ENCODE measurements at places on chromosomes 7 and 10.
A peak's percentile ranks its signal among the peaks of the same experiment; 100 is the strongest.

GRCh38 chr7:1758028-1758858 lies 88.2 kb downstream of the ELFN1 start:
- no peak for DNase-seq

- no peak for DNase-seq
Measured at GRCh38 chr7:19442016-19442785, 266.6 kb downstream of the POLR1F start.

DNA sequence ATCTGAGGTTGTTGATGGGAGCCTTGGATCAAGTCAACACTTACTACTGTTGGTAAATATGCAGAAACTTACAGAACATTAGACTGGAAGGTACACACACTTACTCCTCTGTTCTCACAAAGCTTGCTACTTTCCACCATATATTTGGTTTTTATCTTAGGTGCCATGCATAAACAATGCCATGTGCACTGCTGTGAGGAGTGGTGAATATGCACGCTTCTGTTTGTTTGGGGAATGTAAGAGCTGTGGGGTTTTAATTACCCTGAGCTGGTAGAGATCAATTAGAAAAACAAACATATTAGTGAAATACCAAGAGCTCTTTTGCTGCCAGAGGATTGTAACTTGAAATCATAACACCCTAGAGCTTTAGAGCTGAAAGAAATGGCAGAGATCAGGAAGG lies 79.8 kb upstream of the ARID5B start:
- DNase-seq, result no peak

DNA sequence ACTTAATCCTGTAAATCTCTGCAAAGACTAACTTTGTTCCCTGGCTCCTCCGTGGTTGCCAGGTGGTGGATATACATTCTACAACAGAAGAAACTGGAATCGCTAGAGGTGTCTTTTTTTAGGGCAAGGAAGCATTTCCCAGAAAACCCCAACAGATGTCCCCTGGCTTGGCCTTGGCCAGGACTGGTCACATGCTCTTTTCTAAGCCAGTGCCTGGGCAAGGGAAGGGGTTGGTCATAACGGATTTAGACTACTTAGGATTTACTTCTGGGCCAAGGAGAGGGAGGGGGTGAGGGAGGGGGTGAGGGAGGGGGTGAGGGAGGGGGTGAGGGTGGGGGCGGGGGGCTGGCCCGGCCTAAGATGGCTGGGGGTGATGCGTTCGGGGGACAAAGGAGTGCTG lies 105.7 kb downstream of the SNX10 start:
- DNase-seq, result no peak

GRCh38 chr7:87056346-87056745 lies 3.1 kb downstream of the ELAPOR2 start:
- DNase-seq, result no peak

- DNase-seq, result no peak
Measured at GRCh38 chr10:80136134-80136571, 3.6 kb downstream of the PLAC9 start.

DNA sequence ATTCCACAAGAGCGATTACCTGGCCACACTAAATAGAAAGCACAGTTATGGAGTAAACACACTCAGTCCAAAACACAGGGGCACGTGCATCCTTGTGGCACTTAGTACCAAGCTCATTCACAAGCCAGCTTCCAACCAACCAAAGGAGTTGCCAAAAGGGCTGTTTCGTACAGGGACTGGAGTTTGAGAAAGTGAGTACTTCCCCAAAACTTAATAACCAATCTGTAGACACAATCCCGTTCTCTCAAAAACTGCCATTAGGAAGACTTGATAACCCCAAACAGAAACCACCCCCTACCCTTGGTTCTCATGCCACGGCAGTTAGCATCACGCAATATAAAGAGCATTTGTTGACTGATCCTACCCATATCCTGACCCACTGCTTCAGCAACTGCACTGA lies 166.2 kb upstream of the ASAH2 start:
- no peak for DNase-seq

GRCh38 chr7:95736635-95737034 lies 35.7 kb upstream of the DYNC1I1 start:
- DNase-seq, result no peak

GRCh38 chr7:24709585-24710360 lies 47.5 kb downstream of the GSDME start:
- DNase-seq, result no peak

GRCh38 chr10:17162828-17163227 lies 33.2 kb upstream of the CUBN start:
- DNase-seq, result no peak

DNA sequence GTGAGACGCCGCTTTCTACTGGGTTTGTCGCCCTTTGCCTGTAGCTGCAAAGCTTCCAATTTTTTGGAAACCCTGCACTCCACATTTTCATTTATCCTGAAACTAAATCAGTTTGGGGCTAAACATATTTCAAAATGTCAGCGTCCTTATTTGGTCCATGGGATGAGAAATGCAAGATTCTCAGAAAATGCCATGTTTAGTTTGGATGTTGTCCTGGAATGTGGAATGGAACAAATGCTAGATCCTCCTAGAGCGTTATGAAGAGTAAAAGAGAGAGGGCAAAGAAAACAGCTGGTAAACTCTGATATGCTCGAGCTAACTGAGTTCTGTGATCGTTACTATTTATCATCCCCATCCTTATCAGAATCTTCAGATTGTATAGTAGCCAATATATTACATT lies 236.9 kb downstream of the KLF6 start:
- DNase-seq, result no peak

DNA sequence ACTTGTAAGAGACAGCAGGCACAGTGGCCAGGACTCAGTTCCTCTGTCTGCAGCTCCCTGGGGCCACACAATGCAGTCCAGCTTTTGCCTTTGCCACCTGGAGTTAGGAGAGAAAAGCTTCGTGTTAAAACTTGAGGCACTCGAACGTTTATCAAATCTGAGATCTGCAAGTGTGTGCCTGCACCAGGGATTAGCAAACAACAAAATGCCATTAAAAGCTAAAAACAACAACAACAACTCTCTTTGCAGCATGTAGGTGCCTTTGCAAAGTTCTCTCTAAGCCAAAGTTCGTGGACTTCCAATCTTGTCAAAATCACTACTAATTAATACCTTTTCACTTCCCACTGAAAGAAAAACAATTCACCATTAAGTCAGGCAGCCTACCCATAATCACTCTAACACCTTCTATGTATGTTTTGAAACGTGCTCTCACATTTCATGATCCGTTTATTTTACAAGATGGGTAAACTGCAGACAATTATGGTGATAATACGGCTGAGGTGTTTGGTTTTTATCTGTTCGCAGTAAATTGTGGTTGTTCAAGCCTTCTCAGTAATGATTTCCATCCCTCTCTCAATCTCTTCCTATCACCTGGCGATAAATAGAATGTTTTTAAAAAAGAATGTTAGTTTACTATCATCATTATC lies 36.2 kb upstream of the SDK1 start:
- no peak for DNase-seq

DNA sequence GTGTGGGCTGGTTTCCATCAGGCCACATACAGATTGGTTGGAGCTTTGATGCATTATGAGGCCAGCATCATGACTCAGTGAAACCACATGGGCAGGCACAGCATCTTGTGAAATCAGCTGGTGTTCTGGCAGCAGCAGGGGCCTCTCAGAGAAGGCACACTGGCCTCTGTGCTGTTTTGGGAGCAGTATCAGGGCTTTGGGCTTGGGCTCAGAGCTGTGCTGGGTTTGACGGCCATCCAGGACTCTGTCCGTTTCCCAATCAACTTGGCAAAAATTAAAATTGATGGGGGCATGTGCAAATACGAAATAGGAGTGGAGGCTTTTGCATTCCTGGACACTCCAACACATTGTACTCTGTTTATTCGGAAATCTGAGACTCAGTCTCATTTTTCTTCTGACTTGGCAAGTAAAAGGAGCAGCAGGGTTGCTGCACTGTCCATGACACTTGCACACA lies 190.9 kb downstream of the BMPER start:
- DNase-seq, result no peak

GRCh38 chr7:526460-527034 lies 6.9 kb upstream of the PDGFA start:
- DNase-seq, result no peak

DNA sequence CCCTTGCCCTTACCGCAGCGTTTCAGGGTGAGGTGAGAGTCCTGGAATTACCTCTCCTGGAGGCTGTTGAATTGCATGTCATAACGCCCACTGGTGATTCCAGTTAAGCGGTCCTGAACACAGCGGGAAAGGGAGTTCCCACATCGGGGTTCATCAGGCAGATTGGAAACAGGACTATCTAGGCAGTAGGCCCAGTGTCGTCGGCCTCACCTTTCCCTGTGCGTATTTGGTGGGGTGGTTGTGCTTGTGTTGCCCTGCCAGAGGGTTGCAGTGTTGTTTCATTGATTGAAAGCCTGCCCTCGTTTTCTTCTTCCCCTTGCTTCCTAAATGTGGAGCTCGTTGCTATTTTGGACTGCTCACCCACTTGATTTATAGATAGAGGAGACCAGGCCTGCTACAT lies 10.6 kb upstream of the SUN1 start:
- DNase-seq, result no peak

DNA sequence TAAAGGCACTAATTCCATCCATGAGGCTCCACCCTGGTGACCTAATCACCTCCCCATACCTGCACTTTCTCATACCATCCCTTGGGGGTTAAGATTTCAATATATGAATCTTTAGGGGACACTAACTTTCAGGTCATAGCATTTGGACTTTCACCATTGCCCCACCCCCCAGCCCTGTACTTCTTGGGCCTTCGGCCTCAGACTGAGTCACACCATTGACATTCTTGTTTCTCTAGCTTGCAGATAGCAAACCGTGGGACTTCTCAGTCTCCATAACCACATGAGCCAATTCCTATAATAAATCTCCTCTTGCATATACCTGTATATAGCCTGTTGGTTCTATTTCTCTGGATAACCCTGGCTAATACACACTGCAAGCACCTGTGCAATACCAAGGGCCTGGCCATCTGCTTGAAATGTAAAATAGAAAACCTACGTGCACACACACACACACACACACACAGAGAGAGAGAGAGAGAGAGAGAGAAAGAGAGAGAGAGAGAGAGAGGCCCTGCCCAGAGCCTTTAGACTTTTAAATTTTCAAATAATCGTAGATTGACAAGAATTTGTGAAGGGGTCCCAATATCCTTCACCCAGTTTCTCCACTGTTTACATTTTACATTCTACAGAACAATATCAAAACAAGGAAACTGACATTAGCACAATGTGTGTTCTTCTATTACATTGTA lies 25.3 kb downstream of the ANXA8 start:
- no peak for DNase-seq

GRCh38 chr10:46227936-46228562 lies 58.7 kb upstream of the ANTXRL start:
- no peak for DNase-seq

- DNase-seq, result peak; percentile 78
Measured at GRCh38 chr7:100745184-100745583, 11.8 kb downstream of the ZAN start.

DNA sequence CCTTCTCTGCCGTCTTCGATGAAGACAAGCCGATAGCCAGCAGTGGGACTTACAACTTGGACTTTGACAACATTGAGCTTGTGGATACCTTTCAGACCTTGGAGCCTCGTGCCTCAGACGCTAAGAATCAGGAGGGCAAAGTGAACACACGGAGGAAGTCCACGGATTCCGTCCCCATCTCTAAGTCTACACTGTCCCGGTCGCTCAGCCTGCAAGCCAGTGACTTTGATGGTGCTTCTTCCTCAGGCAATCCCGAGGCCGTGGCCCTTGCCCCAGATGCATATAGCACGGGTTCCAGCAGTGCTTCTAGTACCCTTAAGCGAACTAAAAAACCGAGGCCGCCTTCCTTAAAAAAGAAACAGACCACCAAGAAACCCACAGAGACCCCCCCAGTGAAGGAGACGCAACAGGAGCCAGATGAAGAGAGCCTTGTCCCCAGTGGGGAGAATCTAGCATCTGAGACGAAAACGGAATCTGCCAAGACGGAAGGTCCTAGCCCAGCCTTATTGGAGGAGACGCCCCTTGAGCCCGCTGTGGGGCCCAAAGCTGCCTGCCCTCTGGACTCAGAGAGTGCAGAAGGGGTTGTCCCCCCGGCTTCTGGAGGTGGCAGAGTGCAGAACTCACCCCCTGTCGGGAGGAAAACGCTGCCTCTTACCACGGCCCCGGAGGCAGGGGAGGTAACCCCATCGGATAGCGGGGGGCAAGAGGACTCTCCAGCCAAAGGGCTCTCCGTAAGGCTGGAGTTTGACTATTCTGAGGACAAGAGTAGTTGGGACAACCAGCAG lies 60.4 kb upstream of the BTBD16 start:
- no peak for DNase-seq

DNA sequence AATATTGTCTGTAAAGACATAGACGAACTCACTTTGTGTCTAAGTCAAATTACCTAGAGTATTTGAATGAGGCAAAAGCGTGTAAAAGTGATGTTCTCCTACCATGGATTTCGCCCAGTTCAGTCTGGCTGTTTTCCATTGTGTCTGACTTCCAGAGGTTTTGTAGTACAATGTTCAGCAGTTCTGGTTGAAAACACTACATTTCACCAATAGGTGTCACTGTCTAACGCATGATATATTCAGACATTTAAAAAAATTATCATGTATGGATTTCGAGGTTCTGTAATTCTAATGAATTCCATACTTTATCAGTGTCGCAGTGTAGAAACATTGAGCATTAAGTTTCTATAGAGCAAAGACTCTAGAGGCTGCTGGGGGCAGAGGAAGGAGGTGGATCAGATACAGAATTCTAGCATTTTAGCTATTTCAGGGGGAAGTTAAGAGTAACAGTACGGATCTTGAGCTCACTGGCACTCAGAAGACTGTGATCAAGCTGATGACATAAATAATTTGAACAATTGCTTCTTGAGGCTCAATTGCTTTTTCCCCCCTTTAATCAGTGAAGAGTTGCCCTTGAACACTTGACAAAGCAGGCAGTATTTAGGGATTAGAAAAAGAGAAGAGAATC lies 196.9 kb upstream of the RHOBTB1 start:
- no peak for DNase-seq

DNA sequence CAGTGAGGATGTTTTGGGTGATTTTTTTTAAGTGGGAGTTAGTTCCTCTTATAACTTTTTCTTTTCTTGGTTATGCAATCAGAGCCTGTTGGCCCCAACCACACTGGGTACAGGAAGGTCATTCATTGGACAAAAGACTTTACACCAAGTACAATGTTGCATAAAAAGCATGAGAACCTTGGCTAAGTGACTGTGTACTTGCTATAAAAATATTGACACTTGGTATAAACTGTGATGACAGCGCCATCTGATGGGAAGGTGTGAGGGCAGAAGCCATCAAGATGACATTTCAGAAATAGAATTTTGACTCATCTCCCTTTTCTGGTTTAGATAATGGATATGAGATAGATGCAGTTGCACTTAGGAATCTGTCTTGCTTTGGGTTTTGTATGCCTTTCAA lies 126.4 kb upstream of the CCDC6 start:
- DNase-seq, result peak; percentile 59
